ENCODE measurements at places on chromosomes 7 and 10.

DNA sequence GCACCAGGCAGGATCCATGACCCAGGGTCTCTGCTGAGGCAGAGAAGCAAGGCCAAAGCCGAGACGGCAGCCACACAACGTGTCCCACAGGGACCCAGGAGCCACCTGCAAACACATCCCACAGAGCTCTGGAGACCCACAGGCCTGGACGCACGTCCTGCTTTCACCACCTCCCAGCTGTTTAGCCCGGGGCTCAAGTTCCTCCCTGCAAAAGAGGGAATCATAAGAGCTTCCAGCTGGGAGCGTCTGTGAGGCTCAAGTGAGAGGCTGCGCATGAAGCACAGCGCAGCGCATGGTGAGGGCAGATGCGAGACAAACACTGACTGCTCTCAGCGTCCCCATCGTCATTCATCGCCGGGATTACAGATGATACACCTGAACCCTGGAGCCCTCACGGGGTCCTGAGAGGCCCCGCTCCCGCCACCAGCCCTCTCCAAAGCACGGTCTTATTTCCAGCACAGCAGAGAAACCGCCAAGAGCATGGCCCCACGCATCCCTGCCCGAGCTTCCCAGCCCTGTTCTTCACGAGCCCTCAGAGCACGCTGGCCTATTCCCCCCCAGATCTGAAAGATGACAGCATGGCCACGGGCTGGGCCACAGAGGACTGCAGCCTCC is 88.7 kb downstream of the MAD1L1 start:
- no peak for DNase-seq

DNA sequence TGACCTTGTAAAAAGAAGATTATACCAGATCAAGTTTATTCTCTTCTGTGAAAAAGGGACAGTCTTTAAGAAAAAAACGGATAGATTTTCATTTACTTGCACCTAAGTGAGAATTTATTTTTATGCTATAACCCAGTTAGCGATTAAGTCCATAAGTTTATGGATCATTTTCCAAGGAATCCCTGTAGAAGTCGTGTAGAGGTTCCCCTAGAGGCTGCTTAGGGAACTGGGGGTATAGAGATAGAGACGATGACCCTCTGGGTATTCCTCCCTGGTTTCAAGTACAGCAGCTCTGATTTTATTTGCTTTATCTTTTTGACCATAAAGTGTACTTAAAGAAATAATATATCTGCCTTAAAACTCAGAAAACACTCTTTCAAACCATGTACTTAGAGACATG is 648.4 kb upstream of the LRRTM3 start:
- DNase-seq, result no peak

DNA sequence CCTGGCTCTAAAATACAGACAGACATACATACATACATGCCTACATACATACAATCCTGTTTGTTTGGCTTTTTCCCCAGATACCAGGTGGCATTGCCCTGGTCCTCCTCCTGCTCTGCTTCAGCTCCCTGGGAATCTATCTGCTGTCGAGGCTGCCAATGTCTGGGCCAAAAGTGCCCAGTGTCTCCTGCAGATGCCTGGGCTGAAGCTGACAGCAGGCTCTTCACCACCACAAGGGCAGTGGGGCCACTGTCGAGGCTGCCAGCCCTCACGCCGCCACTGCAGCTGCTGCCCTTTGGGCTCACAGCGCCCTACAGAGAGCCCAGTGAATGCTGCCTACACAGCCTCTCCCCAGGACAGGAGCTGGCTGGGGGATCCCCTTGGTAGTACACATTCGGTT is 18.0 kb upstream of the STN1 start:
- DNase-seq, result no peak

GRCh38 chr10:52228556-52228955 is 85.5 kb upstream of the DKK1 start:
- no peak for DNase-seq

All from stimulated activated CD8-positive, alpha-beta memory T cell treated with anti-CD3 and anti-CD28 coated beads, Interleukin-12 subunit alpha, Interleukin-12 subunit beta, amount 100 ng/mL, for 1 hour (primary cell).